ENCODE measurements at places on chromosomes 5 and 9. TPM values are rescaled to one million over a fixed set of nuclear protein-coding genes. Genes with fewer than 3 reads are reported as not detected.

Gene SLC36A3
- total RNA-seq, result not detected

Gene CNTNAP3B
- total RNA-seq, result 4.5 TPM

Gene PCDHGA11
- total RNA-seq, result 10.2 TPM

Gene ROPN1L
- 0.32 TPM for total RNA-seq

Gene NME5
- total RNA-seq, result 1.9 TPM

Gene PCDHGA12
- 27.1 TPM for total RNA-seq

Gene IL12B
- not detected for total RNA-seq

Gene RMND5B
- 16.5 TPM for total RNA-seq

Gene CDC42SE2
- total RNA-seq, result 16.2 TPM

Gene SPINK13
- total RNA-seq, result not detected

Gene TXNDC15
- total RNA-seq, result 175 TPM

Gene CMYA5
- 0.18 TPM for total RNA-seq

Gene ZFP37
- total RNA-seq, result 0.36 TPM

Gene PPIC
- 42.4 TPM for total RNA-seq

Gene AGXT2
- total RNA-seq, result not detected

Gene PRDM9
- not detected for total RNA-seq

Gene FOXE1
- not detected for total RNA-seq

Gene TLR4
- total RNA-seq, result 29.8 TPM

Gene PSAT1
- total RNA-seq, result 182 TPM

Gene LCN9
- not detected for total RNA-seq

Gene LECT2
- not detected for total RNA-seq

Gene TMC1
- total RNA-seq, result not detected

Gene INVS
- total RNA-seq, result 18.0 TPM

Gene ENHO
- not detected for total RNA-seq

Gene OMD
- total RNA-seq, result 9.1 TPM

Gene SLC1A1
- 58.3 TPM for total RNA-seq

All from cardiac atrium fibroblast (primary cell).